ENCODE measurements at places on chromosomes 3 and 15.

GRCh38 chr3:175489406-175489805 is 630.3 kb downstream of the NAALADL2 start:
- no peak for DNase-seq

GRCh38 chr3:8488411-8488810 is 13.2 kb upstream of the LMCD1 start:
- DNase-seq: no peak

DNA sequence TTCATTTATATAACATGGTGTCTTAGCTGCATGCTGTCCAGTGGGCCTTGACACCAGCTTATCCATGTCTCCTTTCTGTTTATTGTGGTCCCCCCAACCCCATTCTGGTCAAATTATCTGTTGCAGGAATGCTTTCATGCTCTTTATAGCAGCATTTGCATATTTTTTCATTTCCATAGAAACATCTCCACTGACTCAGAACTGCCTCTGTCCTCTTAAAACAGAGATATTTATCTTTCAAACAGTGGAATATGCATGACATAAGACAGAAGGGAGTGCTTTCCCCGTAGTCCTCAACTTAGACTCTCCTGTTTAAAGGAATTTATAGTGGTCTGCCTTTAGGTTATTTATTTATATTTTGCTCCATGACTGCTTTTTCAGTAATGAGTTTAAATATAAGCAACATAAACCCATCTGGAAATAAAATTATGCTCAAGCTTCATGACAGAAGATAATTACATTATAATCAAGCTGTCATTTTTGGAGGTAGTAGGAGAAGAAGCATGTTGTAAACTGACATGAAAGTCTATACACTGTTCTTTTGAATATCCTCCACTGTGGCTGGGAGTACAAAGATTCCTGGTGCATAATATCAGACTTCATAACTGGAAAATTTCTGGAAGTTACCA is 179.5 kb upstream of the CD96 start:
- no peak for DNase-seq

- DNase-seq: no peak
Observed at GRCh38 chr3:21170964-21171363, 580.0 kb downstream of the ZNF385D start.

GRCh38 chr3:135456108-135456790 is 509.3 kb upstream of the PPP2R3A start:
- DNase-seq: no peak

DNA sequence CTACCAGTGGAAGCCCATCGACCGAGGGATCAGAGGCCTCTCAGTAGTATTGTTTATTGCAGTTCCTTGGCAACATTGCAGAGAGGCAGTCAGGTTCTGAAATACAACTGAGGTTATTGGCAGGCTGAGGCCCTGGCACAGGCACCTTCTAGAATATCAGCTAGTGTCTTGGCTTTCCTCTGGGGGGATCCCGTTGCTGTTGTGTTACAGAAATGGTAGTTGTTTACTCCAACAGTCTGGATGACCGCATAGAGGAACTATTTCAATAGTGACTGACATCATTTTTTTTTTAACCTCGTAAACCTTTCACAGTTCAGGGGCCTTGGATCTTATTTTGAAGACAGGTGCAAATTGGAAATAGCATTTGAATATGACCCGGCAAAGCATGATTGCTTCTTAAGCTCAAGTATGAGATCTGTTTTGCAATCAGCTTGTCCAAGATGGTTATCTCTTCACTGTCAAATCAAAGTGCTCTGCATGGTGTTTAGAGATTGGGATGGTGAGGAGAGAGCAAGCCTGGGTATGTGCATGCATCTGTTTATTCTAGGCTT is 63.9 kb downstream of the PGPEP1L start:
- DNase-seq: no peak

DNA sequence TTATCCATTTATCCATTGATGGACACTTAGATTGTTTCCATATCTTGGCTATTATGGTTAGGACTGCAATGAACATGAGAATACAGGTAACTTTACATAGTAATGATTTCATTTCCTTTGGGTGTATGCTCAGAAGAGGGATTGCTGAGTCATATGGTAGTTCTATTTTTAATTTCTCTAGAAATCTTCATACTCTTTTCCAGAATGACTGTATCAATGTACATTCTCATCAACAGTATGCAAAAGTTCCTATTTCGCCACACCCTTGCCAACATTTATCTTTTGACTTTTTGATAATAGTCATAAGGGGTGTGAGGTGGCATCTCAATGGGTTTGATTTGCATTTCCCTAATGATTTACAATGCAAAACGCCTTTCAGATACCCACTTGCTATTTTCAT is 6.2 kb upstream of the NIPA1 start:
- no peak for DNase-seq

- DNase-seq: no peak
Observed at GRCh38 chr3:190525634-190526033, 11.7 kb downstream of the IL1RAP start.

- peak; percentile 30 for DNase-seq
Observed at GRCh38 chr3:125150525-125151441, 61.8 kb downstream of the SLC12A8 start.

- no peak for DNase-seq
Observed at GRCh38 chr3:5051772-5052171, 70.3 kb upstream of the ARL8B start.

GRCh38 chr15:58423831-58424608 is 7.8 kb upstream of the LIPC start:
- no peak for DNase-seq

DNA sequence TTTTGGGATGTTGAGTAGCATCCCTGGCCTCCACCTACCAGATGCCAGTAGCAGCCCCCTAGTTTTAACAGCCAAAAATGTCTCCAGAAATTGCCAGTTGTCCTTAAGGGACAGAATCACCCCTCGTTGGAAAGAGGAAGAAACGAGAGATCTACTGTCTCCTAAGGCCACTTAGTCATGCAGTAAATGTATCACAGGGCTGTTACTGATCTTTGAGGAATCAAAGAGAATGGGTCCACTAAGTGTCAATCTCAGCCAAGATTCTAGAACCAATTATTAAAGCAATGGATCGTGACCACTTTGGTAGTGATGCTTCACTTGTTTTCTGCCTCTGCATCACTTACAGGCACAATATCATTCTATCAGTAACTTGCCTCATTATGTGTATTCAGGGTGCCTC is 26.4 kb downstream of the POLG start:
- DNase-seq: no peak

GRCh38 chr3:182514236-182514964 is 278.9 kb upstream of the ATP11B start:
- no peak for DNase-seq

DNA sequence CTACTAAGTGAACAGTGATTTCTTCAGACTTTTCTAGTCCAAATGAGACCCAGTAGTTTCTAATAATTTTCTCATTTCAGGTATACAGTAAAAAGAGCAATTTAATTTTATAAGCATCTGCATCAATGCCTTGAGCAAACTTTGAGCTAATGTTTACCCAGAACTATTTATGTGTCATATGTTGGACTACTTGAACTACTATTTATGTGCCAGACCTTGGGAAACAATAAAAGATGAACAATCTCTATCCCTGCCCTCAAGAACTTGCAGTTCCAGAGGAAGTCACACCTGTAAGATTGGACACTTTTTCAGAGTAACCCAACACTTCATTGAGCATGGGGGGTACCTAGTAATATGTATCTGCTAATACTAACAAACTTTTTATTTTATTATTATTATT is 2.3 kb upstream of the UBE3A start:
- DNase-seq: no peak

- no peak for DNase-seq
Observed at GRCh38 chr3:43861635-43862034, 170.9 kb downstream of the ABHD5 start.

DNA sequence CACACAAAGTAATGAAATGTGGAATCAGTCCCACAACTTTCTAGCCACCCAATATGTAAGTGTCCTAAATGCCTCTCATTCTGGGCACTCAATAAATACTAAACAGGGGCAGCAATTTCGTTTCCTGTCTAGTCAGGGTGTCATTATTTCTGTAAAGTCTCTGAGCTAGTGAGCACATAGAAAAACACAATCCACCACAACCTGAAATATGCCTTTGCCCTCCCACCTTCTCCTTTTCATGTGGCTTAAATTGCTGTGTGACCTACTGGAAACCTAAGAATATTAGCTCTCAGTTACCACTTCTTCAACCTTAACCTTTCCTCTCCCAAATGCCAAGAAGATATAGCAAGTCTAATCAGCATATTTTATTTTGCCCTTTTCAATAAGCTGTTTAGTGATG is 456.3 kb upstream of the KCNMB2 start:
- no peak for DNase-seq

DNA sequence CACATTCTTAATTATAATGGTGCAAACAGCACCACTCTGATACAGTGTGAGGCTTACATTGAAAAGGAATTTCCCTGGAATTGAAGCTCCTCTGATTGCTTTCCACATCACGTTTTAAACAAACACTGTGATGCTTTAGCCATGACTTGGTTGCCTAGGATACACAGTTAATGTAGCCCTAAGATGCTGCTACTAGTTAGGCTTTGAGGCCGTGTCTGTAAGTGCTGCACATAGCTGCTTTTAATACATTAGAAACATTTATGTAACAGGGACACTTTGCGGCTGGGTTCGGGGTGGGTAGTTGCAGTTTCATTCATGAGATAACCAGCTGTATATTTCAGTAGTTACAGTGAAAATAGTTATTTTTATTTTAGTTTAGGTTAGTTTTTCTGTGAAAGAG is 334.7 kb downstream of the NLGN1 start:
- no peak for DNase-seq

GRCh38 chr3:113552851-113553250 is 20.5 kb downstream of the SIDT1 start:
- DNase-seq: peak; percentile 37

GRCh38 chr3:114128826-114129225 is 50.0 kb downstream of the DRD3 start:
- no peak for DNase-seq

DNA sequence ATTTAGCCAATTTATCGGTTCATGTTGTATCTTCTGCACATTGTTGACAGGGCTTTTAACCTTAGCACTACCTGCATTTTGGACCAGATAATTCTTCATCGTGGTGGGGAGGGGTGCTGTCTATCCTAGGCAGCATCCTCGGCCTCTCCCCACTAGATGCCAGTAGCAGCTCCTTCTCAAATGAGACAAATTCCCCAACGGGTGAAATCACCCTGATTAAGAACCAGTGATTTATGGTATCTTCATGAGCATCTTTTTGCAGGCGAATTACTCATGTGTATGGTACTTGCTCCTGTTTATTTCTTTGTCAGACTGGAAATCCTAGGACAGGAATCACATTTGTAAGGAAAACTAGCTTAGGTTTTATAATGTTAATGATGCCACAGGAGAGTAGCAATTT is 68.0 kb downstream of the C3orf70 start:
- no peak for DNase-seq

GRCh38 chr3:4429648-4430350 is 37.3 kb downstream of the SUMF1 start:
- no peak for DNase-seq

- DNase-seq: no peak
Observed at GRCh38 chr15:71510763-71511162, 299.6 kb upstream of the NR2E3 start.

GRCh38 chr3:26989037-26989436 is 366.5 kb downstream of the LRRC3B start:
- no peak for DNase-seq

GRCh38 chr15:32952901-32953532 is 235.2 kb downstream of the GREM1 start:
- DNase-seq: no peak

GRCh38 chr3:186532598-186533072 is 11.5 kb downstream of the CRYGS start:
- no peak for DNase-seq

GRCh38 chr15:88908123-88908522 is 5.1 kb downstream of the MFGE8 start:
- no peak for DNase-seq

DNA sequence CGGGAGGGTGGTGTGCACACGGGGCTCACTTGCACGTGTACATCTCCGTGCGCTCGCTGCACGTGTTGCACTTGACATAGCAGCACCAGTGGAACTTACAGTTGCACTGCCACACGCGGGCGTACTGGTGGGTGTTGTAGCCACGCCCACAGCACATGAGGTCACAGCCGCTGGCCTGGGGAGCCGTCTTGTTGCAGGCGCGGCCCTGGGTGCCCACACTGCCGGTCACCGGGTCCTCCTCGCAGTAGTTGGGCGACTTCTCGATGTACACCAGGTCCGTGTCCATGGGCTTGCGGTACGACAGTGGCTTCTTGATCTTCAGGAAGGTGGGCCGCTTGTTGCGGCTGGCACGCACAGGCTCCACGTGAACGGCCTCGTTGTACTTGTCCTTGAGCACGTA is 61.0 kb downstream of the WNT7A start:
- DNase-seq: no peak

- no peak for DNase-seq
Observed at GRCh38 chr15:78178064-78178463, 28.9 kb downstream of the IDH3A start.

DNA sequence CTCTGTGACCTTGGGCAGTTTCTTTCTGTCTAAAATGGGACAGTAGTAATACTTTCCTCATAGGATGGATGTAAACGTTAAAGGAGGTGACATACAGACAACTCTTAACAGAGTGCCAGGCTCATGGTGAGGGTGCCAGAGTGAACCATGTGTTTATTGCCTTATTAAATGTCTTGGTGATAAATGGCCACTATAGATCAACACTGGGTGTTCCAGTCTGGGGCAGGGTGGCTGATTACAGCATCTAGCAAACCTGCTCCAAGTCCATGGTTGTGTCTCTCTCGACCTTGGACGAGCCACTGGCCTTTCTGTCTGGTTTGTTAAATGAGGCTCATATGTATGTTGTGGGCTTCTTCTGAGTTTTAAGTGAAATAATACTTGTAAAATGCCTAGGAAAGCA is 75.1 kb downstream of the TRAK1 start:
- DNase-seq: no peak

DNA sequence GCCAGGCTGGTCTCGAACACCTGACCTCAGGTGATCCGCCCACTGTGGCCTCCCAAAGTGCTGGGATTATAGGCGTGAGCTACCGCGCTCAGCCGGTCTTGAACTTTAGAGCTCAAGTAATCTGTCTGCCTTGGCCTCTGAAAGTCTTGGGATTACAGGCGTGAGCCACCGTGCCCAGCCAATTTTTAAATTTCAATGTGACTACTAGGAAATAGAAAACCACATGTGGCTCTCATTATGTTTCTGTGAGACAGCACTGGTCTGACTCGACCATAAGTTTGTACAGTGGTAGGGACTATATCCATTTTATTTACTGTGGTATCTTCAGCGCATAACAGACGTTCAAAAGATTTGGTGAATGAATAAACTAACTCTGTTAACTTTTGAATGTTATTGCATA is 9.1 kb downstream of the ZFAND6 start:
- no peak for DNase-seq

All from immature natural killer cell (primary cell).